Ascending aorta (tissue), 2 donors: ENCODE measurements at places on chromosomes 5 and 9. TPM values are rescaled to one million over a fixed set of nuclear protein-coding genes. Genes with fewer than 3 reads are reported as not detected.

DNA sequence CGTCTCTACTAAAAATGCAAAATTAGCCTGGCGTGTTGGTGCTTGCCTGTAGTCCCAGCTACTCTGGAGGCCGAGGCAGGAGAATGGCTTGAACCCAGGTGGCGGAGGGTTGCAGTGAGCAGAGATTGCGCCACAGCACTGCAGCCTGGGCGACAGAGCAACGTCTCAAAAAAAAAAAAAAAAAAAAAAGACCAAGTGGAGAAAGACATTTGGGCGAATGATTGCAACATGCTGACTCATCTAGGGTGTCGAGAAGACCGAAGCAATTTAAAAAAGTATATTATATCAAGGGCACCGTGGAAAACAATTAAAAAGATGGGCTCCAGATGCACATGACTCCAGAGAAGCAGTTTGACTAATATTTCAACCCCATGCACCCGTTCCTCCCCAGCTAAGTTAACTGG lies 9.2 kb downstream of the KLF4 start:
- DNase-seq: no peak

GRCh38 chr9:128818839-128819715 lies 777 bp downstream of the ENDOG start:
- DNase-seq: no peak

GRCh38 chr5:3385991-3386519 lies 209.6 kb upstream of the IRX1 start:
- no peak for DNase-seq

DNA sequence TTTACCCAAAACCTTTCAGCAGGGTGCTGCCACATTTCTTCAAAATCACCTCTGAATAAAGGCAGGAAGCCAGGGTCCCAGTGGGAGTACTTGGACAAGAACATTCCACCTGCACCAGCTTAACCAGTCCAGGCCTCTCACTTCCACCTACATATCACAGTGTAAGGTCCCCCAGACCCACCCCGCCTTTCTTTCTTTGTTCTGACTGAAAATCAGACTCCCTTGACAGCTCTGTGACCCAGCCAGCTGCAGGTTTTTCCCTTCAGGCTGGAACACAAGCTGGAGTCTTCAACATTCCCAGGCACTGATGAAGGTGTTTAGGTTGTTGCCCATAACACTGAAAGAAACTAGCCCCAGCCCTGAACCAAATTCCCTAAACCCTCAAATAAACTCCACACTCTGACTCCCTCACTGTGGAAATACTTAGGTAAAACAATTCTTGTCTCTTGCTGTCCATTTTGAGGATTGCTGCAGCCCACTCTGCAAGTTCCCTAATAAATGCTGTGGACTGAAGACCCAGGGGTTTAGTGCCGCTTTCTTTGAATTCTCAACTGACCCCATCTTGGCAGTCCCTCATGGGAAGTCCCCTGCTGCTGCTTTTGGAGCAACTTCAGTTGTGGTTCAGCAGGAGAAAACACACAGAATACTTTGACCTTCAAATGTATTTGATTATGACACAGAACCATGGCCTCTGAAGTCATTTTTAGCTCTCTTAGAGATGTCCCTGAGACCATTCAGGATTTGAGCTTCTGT lies 24.8 kb downstream of the P4HA2 start:
- DNase-seq: no peak

GRCh38 chr5:174745590-174746103 lies 21.3 kb downstream of the MSX2 start:
- DNase-seq: no peak

DNA sequence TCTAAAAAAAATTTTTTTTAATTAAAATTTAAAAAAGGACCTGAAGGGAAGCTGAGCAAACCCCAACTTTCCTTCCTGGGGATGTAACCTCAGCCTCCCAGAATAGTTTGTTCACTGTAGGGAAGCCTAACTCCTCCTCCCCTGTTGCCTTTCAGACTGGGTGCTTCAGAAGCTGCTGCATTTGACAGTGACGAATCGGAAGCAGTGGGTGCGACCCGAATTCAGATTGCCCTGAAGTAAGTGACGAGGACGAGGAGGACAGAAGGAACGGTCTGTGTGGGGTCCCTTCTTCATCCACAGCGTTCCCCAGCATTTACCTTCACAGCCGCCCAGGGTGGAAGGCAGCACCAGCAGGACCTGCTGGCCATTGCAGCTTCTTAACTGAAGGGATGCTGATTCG lies 57.7 kb upstream of the RARS1 start:
- DNase-seq: no peak

DNA sequence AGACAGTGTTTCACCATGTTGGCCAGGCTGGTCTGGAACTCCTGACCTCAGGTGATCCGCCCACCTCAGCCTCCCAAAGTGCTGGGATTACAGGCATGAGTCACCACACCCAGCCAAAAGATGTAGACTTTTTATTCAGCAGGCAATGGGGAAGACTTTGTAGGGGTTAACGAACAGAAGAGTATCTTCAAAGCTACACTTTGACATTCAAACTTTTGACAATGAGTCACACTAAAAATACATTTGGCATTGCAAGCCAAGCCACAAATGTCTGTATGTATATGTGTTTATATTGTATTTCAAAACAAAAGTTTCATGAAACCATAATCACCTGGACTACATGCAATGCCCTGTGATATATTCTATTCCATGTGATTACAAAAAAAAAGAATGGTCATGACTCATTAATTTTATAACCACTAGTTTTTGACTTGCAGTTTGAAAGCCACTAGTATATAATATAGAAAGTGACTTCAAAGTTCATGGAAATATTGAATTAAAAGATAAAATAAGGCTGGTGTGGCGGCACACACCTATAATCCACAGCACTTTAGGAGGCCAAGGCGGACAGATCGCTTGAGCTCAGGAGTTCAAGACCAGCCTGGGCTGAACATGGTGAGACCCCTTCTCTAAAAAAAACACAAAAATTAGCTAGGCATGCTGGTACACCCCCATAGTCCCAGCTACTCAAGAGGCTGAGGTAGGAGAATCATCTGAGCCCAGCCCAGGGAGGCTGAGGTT lies 8.3 kb downstream of the DIMT1 start:
- DNase-seq: no peak

- DNase-seq: no peak
Measured at GRCh38 chr5:124263680-124264491, 482.6 kb downstream of the ZNF608 start.

DNA sequence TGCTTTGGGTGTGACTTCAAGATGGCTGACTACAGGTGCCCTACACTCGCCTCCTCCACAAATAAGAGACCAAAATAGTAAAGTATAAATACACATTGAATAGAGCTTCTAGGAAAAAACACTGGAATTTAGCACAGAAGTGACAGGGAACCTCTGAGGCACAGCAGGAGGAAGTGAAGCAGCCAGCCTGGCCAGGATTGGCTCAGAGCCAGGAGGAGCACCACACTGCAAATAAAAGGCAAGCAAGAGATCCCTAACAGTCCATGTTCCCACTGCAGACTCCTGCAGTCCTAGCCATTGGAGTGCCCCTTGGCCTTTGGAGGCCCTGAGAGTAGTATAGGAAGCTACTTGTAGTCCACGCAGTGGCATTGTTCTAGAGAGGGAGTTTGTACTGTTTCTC lies 186.7 kb upstream of the TLX3 start:
- DNase-seq: no peak

- DNase-seq: no peak
Measured at GRCh38 chr5:14922456-14922855, 50.9 kb upstream of the ANKH start.

GRCh38 chr5:158911693-158912363 lies 187.9 kb downstream of the EBF1 start:
- DNase-seq: no peak

GRCh38 chr5:73093943-73094342 lies 26.4 kb upstream of the TMEM171 start:
- DNase-seq: no peak

- no peak for DNase-seq
Measured at GRCh38 chr5:11143456-11144267, 382.6 kb upstream of the DAP start.

DNA sequence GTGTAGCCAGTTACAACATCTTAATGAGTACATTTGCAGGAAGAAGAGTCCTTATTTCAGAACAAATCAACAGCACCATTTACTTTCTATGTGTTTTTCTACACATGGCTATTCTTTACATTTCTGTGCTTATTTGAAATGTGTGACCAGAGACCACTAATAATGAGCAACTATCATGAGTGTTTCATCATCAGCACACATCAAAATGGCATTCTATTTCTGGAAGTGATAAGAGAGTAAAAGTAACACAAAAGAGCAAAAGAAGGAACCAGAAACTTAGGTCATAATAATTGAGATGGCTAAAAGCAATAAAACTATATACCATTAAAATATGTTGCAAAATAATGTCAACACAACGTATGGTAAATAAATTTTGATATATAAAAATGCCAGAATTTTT lies 159.7 kb downstream of the PBX3 start:
- DNase-seq: no peak

CD74 gene
- total RNA-seq: 1,940 TPM

DND1 gene
- total RNA-seq: 3.5 TPM

SEC16A gene
- total RNA-seq: 66.1 TPM

IL4 gene
- total RNA-seq: not detected
